ENCODE measurements at places on chromosomes 3 and 15.

GRCh38 chr3:16319307-16319706, 54.3 kb downstream of the OXNAD1 start:
- peak; percentile 61 for DNase-seq

- DNase-seq: no peak
Observed at GRCh38 chr3:61853912-61854311, 292.5 kb downstream of the PTPRG start.

GRCh38 chr15:70589728-70590127, 173.6 kb downstream of the UACA start:
- DNase-seq: no peak

GRCh38 chr3:135106445-135106844, 311.4 kb downstream of the EPHB1 start:
- DNase-seq: no peak

GRCh38 chr3:195196266-195196665, 74.7 kb downstream of the XXYLT1 start:
- no peak for DNase-seq

Measured in stimulated activated CD4-positive, alpha-beta T cell treated with anti-CD3 and anti-CD28 coated beads, TNF-alpha, amount 100 ng/mL, for 1 hour (primary cell).